ENCODE measurements at places on chromosomes 1 and 21.

- no peak for DNase-seq
These were observed 15.5 kb downstream of the TRPM2 start for GRCh38 chr21:44368711-44369446.

DNA sequence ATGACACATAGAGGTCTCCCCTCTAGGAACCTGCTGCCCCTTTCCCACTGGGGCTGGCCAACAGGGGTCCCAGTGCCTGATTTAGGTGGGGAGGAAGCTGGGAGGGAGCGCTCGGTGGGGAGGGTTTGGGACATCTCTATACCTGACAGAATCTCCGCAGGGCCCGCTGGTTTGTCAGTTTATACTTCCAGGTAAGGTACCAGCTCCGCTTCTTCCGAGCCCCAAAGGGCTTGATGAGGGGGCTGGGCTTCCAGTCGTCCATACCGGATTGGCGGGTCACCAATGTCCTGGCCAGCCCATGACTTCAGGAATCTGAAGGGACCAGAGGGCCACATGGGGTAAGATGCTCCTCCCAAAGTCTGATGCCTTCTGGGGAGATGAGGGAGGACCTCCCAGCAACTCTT lies 672 bp downstream of the POMGNT1 start:
- DNase-seq, result no peak

GRCh38 chr21:26883768-26884167 lies 38.6 kb upstream of the ADAMTS1 start:
- no peak for DNase-seq

DNA sequence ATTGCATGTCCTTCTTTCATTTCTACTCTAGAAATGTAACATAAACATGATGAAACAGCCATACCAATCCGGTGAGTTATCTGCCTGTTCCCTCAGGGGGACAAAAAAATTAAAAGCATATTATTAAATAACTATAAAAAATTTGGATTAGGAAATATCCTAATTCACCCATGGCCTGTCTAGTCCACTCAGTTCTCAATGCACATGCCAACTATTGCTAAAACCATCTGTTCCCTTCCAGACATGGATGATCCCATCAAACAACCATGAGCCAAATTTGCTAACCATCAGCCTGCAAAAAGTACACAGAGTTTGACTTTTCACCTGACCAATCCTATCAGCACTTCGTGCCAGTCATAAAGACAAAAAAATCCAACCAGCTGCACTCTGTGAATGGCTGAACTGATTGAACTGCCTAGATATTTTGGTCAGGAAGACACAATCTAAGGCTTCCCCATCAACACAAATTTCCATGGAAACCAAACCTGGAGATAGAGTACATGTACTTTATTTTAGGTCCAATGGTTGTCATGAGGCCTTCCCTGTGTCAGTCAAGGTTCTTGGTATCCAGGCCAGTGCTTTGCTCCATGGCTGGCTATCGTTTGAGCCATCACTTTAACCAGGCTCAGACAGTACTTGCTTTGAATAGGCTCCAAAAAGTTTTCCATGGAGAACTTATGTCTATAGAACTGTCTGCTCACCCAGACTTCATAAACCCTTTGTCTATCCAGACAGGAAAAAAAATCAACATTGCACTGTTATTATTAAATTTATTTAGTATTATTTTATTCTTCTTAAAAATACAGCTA lies 570.8 kb downstream of the LTN1 start:
- DNase-seq, result no peak

- peak; percentile 39 for DNase-seq
These were observed 11.9 kb downstream of the PIGV start for GRCh38 chr1:26799479-26800142.

GRCh38 chr1:205545001-205545919 lies 40.8 kb downstream of the CDK18 start:
- no peak for DNase-seq

DNA sequence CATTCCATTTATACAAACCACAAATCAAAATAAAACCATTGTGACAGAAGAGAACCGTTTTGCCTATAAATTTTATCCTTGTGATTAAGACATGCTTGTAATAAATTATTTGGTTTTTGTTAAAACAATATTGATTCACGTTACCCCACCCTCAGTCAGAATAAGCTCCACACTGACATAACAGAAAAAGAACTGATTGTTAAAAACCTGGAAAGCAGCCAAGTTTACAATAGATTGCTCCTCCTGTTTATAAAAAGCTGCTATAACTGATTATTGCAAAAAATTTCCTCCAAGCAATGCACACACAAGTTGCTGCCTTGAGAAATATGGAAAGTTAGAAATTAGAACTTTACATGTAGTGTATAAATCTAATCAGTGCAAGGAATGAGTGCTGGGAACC lies 263.5 kb downstream of the SETD4 start:
- no peak for DNase-seq

GRCh38 chr1:227065311-227065710 lies 125.2 kb downstream of the COQ8A start:
- DNase-seq, result no peak

DNA sequence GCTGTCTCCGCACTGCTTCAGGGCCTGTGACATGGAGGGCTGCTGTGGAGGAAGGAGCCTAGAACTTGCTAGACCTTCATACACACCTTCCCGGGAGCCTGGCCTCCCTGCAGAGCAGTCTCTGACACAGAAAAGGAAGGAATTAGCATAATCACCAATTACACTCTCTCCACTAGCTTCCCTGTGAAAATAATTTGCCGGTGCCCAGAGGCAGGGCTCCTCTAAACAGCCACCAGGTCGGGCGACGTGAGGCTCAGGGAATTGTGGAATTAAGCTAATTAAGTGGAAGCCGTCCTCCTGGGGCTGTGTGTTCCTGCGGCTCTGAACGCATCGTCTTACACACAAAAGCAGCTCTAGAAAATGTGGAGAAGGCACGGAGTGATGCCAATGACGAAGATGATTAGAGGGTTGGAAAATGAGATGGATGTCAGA lies 82.6 kb downstream of the NENF start:
- no peak for DNase-seq

- no peak for DNase-seq
These were observed 33.5 kb upstream of the ITPKB start for GRCh38 chr1:226772446-226773139.

DNA sequence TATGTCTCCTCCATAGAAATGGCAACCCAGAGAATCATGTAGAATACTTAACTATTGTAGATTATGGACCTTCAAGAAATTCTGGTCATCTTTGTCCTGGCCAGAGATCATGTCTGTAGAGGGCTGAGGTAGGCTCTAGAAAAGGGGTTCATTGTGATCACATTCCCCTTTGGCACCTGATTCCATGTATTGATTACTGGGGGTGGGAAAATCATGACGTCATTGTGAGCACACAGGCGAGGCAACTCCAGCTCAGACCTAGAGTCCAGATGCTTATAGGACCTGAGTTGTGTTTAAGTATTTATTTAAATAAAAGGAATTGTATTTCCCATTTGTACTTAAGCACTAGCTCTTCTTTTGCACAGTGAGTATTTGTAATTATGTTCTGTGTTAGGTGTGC lies 93.1 kb downstream of the OSBPL9 start:
- no peak for DNase-seq

DNA sequence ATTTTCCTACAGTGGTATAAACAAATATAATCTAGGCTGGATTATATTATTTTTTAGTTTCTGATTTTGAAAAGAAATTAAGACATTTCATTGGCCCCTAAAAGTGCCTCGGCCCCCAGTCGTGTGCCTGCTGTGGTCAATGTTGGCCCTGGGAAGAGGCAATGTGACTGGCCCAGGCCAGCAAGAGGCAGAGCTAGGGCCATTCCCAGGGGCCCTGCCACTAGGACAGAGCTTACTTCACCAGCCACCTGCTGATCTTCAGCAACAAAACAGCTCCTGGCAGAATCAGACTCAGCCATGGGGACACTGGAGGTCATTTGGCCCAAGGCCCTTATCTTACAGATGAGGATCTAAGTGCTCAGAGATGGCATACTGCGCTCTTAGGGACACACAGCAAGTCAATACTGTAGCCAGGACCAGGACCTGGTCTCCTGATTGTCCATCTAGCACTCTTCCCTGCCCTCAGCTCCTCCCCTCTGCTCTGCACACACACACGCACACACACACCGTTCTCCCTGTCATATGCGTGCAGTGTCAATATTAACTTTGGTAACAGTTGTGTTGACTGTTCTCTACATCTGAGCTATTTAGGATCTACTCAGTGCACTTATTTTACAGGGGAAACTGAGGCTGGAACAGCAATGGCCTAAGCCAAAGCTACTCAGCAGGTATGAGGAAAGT lies 16.6 kb upstream of the KLHDC7A start:
- no peak for DNase-seq

DNA sequence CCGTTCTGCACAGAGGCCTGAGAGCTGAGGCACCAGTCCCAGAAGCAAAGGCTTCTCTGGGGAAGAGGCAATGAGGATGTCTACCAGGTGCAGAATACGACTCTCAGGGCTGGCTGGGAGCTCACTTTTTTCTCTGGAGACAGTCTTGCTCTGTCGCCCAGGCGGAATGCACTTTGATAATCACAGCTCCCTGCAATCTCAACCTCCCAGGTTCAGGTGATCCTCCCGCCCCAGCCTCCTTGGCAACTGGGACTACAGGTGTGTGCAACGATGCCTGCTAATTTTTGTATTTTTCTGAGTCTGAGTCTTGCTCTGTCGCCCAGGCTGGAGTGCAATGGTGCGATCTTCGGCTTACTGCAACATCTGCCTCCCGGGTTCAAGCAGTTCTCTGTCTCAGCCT lies 17.6 kb downstream of the NADK start:
- no peak for DNase-seq

GRCh38 chr1:194374649-194375048 lies 1188.2 kb upstream of the B3GALT2 start:
- no peak for DNase-seq

DNA sequence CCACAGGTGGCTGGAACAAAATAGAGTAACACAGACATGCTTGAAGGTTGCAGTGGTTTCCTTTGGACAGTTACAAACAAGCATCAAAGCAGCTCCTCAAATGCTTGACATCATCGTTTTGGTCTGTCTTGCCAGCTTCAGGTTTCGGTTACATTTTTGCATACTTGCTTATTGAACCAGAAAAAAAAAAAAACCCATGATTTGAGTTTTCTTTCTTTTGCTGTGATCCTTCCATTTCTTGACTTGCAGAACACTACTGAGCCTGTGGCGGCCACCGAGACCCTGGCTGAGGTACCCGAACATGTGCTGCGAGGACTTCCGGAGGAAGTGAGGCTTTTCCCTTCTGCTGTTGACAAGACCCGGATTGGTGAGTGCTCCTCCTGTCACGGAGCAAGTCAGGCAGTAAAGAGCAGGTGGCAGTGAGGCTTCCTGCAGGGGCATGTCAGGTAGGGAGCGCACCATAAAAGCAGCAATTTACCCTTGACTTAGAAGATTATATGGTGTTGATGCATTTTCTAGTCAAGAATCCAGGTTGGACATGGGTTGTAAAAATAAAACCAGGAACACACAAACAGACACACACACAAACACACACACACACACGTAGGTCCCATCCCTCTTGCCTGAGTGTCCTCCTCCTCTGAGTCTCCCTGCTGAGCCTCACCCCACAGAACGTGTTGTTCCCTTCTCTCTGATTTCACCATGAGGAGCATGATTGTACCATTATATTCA lies 30.9 kb downstream of the PRDM2 start:
- DNase-seq, result peak; percentile 64

DNA sequence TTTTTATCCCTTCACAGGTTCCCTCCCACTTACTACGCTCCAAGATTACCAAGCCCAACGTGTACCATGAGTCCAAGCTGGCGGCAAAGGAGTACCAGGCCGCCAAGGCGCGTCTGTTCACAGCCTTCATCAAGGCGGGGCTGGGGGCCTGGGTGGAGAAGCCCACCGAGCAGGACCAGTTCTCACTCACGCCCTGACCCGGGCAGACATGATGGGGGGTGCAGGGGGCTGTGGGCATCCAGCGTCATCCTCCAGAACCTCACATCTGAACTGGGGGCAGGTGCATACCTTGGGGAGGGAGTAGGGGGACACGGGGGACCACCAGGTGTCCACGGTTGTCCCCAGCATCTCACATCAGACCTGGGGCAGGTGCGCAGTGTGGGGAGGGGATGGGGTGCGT lies 65.7 kb downstream of the POFUT2 start:
- no peak for DNase-seq

- no peak for DNase-seq
These were observed 19.7 kb downstream of the ACBD6 start for GRCh38 chr1:180482425-180483275.

GRCh38 chr1:160734301-160734700 lies 4.7 kb upstream of the SLAMF7 start:
- DNase-seq, result no peak

DNA sequence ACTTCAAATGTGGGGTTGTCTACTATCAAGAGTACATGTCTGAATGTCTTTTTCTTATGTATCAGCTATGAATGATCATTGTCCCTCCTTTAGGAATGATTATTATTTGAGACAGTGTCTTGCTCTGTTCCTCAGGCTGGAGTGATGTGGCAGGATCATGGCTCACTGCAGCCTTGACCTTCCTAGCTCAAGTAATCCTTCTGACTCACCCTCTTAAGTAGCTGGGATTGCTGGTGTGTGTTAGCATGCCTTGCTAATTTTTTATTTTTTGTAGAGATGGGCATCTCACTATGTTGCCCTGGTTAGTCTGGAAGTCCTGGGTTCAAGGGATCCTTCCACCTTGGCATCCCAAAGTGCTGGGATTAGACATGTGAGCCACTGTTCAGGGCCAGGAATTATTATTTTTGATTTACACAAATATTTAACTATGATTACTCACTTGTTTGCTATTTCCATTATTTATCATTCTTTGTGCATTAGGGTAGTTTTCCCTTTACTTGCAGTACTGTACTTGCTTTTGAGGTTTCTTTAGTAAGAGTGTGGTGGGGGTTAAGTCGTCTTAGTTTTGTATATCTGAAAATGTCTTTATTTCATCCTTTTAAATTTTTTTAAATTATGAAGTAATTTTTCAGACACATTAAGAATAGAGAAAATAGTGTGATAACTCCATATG lies 12.8 kb downstream of the S100A7 start:
- DNase-seq, result no peak

GRCh38 chr1:55143684-55144083 lies 71.5 kb downstream of the USP24 start:
- no peak for DNase-seq

DNA sequence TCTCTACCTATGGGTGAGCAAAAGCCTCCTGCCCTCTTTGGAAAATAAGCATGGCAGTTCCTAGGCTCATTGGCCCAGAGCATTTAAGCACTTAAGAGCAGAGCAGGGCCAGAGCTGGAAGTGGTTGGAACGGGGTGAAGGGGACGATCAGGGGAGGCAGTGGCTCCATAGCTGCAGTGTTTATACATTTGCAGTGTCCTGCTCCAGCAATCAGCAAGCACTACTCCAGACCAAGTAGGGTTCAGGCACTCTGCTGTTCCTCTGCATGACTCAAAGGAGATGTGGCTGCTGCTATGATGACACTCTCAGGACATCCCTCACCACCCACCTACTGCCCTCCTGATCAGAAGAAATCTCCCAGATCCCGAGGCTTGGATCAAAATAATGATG lies 55.0 kb downstream of the TRABD2B start:
- DNase-seq, result no peak

All from activated T-cell treated with anti-CD3 and anti-CD28 coated beads, Interleukin-2, amount 50 U/mL, for 4 hours (primary cell).